ENCODE measurements at places on chromosomes 5 and 9. TPM values are rescaled to one million over a fixed set of nuclear protein-coding genes. Genes with fewer than 3 reads are reported as not detected.

The CCDC192 gene
- total RNA-seq: not detected

The MEIKIN gene
- total RNA-seq: 0.63 TPM

The GABRA1 gene
- total RNA-seq: not detected

The EIF4E1B gene
- total RNA-seq: not detected

DNA sequence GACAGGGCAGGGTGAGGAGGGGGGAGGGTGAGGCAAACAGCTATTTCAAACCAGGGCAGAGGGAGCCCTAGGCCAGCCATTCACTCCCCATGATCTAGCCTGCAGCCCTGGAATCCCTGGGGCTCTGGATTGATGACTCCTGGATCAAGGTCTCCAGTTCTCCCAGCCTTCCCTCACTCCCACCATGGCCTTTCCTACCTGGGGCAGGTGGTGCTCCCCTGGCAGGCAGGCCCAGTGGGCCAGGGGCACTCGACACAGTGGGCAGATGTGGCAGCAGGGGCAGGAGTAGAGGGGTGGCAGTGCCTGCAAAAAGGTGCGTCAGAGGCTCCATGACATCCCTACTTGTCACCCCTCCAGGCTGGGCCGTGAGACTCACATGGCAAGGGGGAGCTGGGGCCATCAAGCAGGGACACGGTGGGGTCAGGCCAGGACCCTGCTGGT lies 6.0 kb downstream of the KIF12 start:
- peak; percentile 61 for DNase-seq

DNA sequence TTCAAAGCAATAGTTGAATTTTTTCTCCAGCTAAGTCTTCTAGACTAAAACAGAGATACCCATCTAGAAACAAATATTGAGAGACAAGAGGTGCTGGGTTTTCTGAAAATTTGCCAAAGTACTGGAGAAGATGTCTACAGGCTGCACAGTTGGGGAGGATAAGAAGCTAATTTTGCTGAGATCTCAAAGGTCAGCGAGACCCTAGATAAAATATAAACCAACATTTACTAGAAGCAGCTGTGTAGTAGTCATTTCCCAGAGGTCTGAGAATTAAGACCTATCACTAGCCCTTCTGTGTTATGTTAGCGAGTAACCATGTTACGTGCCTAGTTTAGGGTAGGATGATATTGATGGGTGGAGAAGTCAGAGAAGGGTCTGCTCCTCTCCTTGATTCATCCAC lies 208.5 kb upstream of the TNC start:
- peak; percentile 10 for DNase-seq

DNA sequence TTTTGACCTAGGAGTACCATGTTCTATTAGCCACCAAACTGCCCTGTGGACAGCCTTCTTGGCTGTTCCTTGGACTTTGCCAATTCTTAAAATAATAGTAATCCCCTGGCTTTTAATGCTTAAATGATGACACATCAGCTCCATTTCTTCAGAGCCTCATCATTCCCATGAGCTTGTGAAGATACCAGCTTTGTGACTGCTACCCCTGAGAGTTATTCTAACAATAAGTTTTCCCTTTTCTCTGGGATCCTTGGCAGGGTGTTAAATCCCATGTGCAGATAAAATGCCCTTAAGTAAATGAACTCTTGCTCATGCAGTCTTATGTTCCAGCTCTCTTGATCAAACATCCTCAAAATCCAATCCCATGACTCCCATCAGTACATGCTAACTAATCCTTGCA lies 415.3 kb downstream of the CETN3 start:
- no peak for DNase-seq

GRCh38 chr9:104263942-104264341 lies 169.8 kb downstream of the SMC2 start:
- DNase-seq: no peak

- no peak for DNase-seq
Measured at GRCh38 chr9:21522348-21522747, 40.2 kb upstream of the IFNE start.

GRCh38 chr9:13279284-13280141 lies at the start of gene MPDZ:
Gene MPDZ, minus strand, starts transcription at chr9:13279692. Its CDS starts 29,377 bp downstream, at chr9:13250315.
- DNase-seq: peak; percentile 87

GRCh38 chr5:142798099-142798770 lies 28.1 kb downstream of the ARHGAP26 start:
- no peak for DNase-seq

- no peak for DNase-seq
Measured at GRCh38 chr9:12972608-12973589, 198.1 kb downstream of the LURAP1L start.

DNA sequence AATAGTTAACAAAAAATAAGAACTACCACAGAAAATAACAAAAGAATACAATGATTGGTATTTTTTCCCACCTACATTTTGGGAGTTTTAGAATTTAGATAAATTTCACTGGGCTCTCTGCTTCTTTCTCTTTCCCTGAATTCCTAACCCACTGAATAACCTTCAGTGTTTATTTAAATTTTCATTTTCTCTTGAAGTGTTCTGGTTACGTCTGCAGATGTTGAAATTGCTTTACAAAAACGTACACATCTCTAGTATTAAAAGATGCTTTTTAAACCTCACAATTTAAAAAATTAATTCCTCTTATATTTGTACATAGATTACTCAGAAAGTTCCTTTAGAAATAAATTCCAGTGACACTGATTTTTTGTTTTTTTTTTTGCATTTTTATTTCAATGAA lies 158.7 kb upstream of the TUT7 start:
- DNase-seq: no peak

GRCh38 chr9:14315875-14316601 lies 2.1 kb upstream of the NFIB start:
- peak; percentile 86 for DNase-seq

- no peak for DNase-seq
Measured at GRCh38 chr9:121232251-121232650, 30.6 kb upstream of the RAB14 start.

DNA sequence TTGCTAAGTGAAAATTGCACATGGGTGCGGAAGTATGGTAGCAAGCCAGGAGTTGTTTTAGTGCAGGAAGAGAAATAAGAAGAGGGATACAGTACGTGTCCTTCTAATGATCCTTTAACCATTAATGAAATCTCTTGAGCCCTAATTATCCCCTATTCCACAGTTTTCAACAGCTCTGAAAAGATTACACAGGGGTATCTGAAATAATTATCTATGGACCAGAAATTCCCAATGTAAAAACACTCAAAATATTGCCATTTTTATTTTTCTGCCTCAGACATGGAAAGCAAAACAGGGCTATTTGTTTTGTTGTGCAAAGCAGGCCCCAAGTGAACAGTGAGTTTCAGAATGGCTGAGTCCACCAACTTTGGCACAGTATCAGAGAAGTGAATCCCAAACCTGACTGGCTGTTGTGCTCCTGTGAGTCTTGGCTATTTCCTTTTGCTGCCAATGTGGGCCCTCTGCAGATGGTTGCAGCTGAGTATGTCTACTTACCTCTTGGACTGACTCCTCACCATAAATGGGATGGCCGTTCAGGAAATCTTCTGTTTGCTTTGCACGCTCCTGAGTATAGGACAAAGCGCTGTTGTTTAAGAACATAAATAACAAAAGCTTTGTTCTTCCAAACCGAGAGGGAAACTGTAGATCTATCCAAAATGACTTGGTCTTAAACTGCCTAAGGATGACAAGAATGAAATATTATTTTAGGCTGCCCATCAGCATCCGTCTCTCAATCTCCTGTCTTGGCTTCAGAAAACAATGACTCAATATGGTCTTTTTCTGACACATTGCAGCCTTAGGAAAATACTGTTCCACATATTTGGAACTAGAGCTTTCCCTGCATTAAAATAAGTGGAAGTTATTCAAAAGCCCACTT lies 204.1 kb downstream of the DEPDC1B start:
- no peak for DNase-seq

Data from kidney (tissue), 22 donors.